ENCODE measurements at places on chromosomes 5 and 9. TPM values are rescaled to one million over a fixed set of nuclear protein-coding genes. Genes with fewer than 3 reads are reported as not detected.

CENPK gene
- total RNA-seq = 2.9 TPM

GPRIN1 gene
- 1.4 TPM for total RNA-seq

CSF1R gene
- 78.2 TPM for total RNA-seq

ABLIM3 gene
- total RNA-seq = 26.7 TPM

SCAMP1 gene
- total RNA-seq = 42.8 TPM

PCSK5 gene
- total RNA-seq = 18.1 TPM

SPATA31E1 gene
- total RNA-seq = not detected

PCDHB4 gene
- 2.2 TPM for total RNA-seq

NSA2 gene
- total RNA-seq = 51.7 TPM

GABRB2 gene
- total RNA-seq = 0.56 TPM

C5orf34 gene
- 1.4 TPM for total RNA-seq

BOD1 gene
- total RNA-seq = 35.0 TPM

LCN1 gene
- total RNA-seq = not detected

GLRA1 gene
- not detected for total RNA-seq

Measured in lower lobe of right lung (tissue), 2 donors.